GM19239 (cell line): ENCODE measurements at places on chromosomes 1 and 21.
A peak's percentile ranks its signal among the peaks of the same experiment; 100 is the strongest.

DNA sequence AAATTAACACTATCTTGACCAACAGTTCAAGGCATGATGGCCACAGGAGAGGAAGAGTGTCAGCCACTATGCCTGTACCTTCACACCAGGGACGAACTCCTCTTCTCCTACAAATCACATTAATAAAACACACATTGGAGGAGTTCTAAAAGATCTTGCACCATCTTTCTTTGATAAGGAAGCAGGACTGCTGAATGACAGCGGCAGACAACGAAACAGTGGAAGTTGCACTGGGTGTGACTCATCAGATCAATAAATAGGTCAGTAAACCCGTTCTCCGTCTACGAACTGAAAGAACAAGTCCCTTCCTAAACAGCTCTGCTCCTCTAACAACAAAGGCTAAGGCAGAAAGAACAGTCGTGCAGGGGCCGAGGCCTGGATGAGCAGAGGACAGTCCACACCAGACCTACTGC, 23.1 kb downstream of the UBE2G2 start:
- no peak for DNase-seq

DNA sequence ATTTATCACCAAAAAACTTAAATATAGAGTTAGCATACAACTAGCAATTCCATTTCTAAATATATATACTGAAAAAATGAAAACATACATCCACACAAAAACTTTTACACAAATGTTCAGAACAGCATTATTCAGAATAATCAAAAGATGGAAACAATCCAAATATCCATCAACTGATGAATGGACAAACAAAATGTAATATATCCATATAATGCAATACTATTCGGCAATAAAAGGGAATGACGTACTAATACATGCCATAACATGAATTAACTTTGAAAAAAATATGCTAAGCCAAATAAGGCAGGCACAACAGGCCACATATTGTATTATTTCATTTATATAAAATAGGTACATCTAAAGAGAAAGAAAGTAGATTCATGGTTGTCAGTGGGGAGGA, 33.9 kb downstream of the TUT4 start:
- no peak for DNase-seq

GRCh38 chr1:34768856-34769255, 9.3 kb downstream of the GJB4 start:
- DNase-seq = no peak

- DNase-seq = no peak
These were observed 68.4 kb downstream of the KLHDC7A start for GRCh38 chr1:18549106-18549505.

- no peak for DNase-seq
These were observed 13.6 kb downstream of the LRRC42 start for GRCh38 chr1:53959664-53960250.

GRCh38 chr1:9652379-9653209, 1.1 kb downstream of the PIK3CD start:
- no peak for DNase-seq

DNA sequence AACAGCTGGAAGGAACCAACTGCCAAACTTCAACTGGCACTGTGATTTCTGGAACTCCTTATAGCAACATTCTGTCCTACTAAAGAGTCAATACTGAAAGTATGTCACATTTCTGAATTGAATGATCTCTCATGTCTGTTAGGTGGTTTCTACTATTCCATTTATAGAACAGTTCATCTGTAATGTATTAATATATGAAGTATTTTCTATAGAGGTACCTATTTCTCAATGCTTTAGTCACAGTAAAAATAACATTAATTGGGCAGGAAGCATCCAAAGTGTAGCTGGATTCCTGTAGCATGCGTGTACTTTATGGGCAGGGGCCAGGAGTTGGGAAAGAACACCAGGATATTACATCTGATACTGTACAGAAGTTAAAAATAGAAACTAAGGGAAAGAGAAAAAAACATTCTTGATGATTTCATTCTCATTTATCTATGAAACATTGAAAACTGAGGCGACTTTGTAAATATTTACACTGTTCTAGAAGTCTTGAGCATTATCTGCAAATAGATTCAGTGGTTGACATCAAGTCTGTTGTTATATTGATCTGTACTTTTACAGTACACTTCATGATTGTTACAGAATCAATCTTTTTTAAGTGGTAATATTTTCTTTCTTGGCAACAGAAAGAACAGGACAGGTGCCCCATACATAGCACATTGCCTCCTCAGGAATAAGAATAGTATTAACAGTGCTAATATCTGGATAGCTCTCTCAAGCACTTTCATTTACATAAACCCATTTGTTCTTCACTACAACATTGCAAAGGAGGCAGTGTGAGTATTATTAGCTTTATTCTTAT, 6.2 kb upstream of the ZNF281 start:
- no peak for DNase-seq

GRCh38 chr1:218991089-218991488, 182.6 kb upstream of the LYPLAL1 start:
- no peak for DNase-seq

GRCh38 chr1:82991569-82991968, 1007.4 kb downstream of the TTLL7 start:
- DNase-seq = no peak

- DNase-seq = no peak
These were observed 363.1 kb upstream of the RUNX1 start for GRCh38 chr21:35412231-35412630.

DNA sequence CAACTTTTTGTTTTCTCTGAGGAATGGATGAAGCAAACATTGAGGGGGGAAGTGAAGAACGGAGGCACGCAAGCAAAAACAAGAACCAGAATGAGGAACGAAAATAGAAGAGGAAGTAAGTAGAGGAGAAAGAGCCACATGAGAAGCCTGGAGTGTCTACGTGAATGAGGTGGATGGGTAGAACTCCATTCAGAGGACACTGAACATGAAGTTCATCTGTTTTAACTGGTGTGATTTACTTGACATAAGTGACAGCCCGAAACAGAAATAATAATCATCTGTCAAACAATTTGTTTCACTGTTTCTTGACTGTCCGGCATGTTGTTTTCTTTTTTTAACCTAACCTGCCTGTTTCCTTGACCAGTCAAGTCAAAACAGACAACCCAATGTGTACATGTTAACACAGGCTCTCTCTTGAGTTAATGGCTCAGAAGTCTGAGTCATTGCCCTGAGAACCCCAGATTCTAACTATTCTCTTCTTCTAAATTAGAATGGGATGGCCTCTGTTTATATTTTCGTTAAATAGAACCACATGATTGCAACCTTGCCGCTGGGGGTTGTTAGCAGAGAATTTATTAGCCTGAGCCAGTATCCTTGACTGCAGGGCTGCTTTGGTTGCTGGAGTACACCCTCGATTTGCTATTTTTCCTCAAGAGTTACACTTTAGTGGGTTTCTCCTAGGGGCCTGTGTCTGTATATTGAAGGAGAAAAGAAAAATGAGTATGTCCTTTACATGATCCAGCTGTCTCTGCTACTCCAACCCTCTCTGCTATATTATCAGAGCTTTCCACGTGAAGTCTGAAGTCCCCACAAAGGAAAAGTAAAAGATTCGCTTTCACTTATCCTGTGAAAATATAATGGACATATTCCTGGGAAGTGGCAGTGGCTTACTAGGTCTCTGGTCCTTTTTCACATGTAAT, 151.7 kb downstream of the ZC3H11B start:
- DNase-seq = peak; percentile 12

- DNase-seq = no peak
These were observed 572 bp downstream of the LPGAT1 start for GRCh38 chr1:211830055-211830327.

DNA sequence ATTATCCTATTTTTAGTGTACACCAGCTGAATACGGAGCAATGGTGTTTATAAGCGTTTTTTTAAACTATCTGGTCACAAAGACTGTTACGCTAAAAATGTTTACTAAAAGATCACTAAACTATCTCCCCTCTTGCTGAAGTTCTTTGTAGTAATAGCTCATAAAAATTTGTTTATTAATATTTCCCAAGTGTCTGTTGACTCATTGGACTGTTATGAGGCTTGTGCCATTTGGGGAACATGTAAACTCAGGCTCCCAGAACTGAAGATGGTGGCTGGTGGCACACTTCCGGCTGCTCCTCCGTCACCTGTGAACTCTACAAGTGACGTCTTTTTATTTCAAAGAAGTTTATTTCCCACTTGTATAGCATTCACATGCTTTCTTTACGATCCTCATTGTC, 46.3 kb downstream of the AIDA start:
- DNase-seq = no peak

DNA sequence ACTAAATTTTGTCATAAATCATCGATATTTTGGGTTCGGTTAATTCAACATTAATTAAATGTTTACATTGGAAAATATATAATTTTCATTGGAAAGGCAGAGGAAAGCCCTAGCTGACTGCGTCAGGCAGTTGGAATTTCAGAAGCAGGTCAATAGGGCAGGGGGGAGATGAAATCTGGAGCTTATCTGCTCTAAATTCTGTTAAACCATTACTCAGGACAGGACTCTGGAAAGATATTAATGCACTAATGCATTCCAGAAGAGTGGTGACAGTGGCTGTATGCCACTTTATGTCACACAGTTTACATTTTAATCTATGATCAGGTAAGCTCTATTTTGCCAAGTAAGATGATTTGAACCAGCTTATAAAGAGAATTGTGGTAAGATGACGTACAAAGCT, 153.0 kb upstream of the B3GALT2 start:
- no peak for DNase-seq

- no peak for DNase-seq
These were observed 25.9 kb downstream of the KRTAP19-8 start for GRCh38 chr21:31012133-31013089.

GRCh38 chr1:89705901-89706699, 73.2 kb downstream of the LRRC8C start:
- DNase-seq = no peak

DNA sequence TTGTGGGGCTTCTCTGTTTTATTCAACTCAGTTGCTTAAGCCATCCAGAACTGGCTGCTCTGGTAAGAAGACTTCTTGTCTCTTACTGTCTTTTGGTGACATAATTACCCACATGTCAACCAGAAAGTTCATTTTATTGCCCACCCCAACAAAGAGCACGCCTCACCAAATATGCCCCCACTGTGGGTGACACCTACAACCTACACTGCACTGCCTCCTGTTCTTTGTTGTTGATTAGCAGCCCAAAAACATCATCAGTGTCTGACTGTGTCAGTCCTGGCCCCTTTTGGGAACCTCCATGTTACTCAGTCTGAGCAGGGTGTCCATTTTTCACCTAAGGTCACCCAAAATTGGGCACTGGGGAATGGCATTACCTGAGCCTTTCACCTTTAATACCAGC, 49.3 kb downstream of the ZNF678 start:
- DNase-seq = no peak

- no peak for DNase-seq
These were observed 10.2 kb downstream of the CD52 start for GRCh38 chr1:26327956-26328362.

DNA sequence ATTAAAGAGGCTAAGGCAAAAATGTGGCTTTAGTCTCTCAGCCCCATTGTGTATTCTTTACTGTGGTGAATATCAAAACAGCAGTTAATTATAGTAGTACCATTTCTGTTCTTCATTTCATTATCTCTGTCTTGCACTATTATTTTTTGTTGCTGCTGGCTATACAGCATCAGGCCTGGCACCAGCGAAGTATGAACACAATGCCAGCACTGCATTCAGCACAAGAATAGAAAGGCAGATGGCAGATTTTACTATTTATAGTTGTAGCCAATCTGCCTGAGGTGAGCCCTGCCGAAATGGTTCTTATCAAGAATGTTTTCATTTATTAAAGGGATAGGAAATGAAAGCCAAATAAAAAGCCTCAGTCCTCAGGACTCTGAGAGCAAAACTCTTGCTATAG, 72.1 kb downstream of the GPR52 start:
- no peak for DNase-seq

DNA sequence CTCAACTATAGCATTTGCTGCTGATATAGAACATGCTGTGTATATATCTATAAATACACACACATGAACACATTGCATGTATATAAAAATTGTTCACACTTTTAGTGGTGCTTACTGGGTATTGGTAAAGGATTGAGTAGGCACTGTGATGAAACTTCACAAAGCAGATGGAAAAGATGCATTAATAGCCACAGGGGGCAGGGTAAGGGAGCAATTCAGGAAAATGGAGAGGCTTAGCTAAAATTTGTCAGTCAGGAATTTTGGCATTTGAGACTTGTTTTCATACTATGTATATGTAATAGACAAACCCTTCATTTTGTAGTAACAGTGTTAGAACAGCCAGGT, 633 bp upstream of the PPFIA4 start:
- no peak for DNase-seq

DNA sequence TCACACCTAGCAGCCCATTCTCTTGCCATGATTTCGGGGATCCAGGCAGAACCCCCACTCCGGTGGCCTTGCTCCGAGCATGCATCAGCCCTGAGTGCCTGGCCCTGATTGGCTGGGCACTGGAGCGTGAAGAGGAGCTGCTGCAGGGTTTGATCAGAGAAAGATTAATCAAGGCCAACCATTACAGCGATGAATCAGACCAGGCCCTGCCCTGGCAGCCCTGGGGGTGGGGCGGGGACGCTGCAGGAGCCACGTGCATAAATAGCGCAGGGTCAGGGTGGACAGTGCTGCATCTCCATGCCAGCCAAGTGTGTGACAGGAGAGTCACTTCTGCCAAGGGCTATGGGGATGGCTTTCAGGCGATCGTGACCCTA, 3.4 kb upstream of the FAM131C start:
- no peak for DNase-seq

- peak; percentile 17 for DNase-seq
These were observed 8.1 kb upstream of the TMEM183A start for GRCh38 chr1:202998836-202999750.

- no peak for DNase-seq
These were observed 11.2 kb downstream of the DCST2 start for GRCh38 chr1:155022136-155022926.

DNA sequence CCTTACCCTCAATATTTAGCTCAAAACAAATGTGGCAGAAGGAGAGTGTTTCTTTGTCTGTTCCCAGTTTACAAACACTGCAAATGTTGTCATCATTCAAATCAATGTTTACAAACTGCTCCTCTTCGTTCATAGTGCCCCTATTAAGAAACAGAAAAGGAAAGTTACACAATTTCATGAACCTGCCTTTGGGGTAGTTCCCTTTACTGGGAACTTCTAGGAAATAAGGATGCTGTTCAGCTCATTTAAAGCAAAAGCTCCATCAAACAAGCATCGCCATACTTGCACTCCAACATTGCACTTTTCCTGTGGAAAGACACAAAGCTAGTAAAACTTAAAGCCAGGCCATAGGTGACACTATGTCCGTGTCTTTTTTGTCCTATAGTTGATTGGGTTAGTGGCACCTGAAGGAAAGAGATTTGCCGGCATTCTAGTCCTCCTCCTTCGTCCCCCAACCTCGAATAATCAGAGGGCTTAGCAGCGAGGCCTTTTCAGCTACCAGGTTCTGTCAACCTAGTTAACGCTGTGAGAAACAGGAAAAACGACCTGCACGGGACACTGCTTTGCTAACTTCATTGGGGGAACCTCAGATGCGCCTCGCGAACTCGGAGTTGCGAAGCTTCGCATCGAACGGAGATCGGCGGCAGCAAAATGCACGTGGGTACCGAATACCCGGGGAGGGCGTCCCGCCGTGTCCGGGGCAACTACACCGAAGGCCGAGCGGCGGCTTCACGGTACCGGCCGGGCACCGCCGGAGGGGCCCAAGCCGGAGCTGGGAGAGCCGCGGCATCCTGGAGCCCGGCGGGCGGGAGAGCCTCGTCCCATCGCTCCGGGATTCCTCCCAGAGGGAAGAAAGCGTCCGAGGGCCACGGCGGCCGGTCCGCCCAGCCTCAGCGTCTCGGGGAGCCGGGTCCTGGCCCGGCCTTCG, 706 bp downstream of the C21orf91 start:
- no peak for DNase-seq

GRCh38 chr1:37001703-37002102, 32.6 kb downstream of the GRIK3 start:
- no peak for DNase-seq

- DNase-seq = no peak
These were observed 24.3 kb downstream of the CA6 start for GRCh38 chr1:8969937-8970336.
